Trophoblast cell (in vitro differentiated cells and primary cell): ENCODE measurements at places on chromosomes 5 and 9.

- no peak for DNase-seq
Observed at GRCh38 chr5:125034331-125034730, 287.9 kb upstream of the ZNF608 start.

DNA sequence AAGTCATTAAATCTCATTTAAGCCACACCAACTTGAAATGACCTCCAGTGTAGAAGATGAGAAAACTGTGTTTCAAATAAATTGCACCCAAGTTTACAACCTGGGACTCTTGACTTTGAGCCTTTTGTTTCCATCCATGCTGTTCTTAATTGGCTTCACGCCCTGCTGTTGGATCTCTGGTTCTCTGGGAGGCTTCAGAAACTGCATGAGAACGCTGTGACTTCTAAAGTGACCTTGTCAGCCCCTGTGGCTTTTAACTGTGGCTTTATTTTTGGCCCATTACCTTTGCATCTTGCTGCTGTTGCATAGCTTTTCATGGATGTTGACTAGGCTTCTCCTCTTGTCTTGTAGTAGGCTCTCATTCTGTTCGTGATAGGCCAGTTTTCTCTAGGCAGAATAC lies 29.3 kb downstream of the TNFAIP8 start:
- DNase-seq: no peak

DNA sequence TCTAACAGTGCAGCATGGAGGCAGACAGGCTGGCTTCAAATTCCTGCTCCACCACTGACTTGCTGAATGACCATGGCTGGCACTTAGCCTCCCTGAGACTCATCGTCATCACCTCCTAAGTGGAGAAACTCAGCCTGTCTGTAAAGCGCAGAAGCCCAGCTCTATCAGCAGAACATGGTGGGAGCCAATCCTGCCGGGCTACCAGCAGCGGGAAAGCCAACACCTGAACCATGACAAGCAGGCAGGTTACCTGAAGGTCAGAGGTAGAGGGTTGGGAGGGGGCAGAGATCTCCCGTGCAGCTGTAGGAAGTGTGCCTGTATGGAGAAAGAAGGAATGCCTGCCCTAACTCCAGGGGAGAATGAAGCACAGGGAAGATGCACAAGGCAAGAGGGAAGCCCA lies 72.6 kb upstream of the LRRTM2 start:
- no peak for DNase-seq

- no peak for DNase-seq
Observed at GRCh38 chr5:72107901-72108201, 576 bp downstream of the MAP1B start.

DNA sequence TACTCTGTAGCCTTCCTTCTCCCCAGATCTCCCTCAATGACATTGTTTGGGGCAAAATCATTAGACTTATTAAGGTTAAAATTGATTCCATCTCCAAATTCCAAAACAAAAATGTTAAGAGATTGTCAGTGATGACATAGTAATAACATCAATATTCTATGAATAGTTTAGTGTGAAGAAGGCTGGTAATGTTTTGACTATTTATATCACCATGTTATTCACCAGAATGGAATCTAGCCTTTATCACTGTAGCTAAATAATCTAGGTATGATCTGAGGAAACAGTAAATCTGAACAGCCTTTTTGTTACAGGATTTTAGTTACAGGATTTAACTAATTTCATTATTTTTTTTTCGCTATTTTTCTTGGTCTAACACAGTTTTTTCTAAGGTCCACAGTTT lies 929 bp upstream of the PLPP6 start:
- DNase-seq: peak; percentile 89

DNA sequence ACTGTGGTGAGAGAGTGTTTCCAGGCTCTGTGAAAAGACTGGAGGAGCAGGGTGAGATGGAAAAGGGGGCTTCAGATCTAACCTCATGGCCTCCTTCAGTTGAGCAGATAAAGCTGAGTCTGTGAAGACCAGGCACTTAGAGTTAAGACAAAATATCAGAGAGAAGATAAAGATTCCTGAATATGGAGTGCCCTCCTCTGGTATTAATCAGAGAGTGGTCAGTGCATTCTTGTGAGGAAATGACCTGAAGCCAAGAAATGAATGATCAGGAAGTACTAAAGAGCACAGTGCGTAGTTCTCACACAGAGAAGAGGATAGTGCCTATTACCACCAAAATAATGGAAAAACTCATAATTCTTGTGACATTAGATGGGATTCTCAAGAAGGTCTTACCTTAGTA lies 1417.0 kb upstream of the ACO1 start:
- no peak for DNase-seq

GRCh38 chr9:135443797-135444425 lies 35.7 kb upstream of the PPP1R26 start:
- no peak for DNase-seq

- DNase-seq: no peak
Observed at GRCh38 chr5:179901462-179901861, 6.2 kb downstream of the TBC1D9B start.

- DNase-seq: no peak
Observed at GRCh38 chr5:109299557-109299956, 110.2 kb downstream of the PJA2 start.

GRCh38 chr5:115168829-115169486 lies 750 bp downstream of the TRIM36 start:
- peak; percentile 25 for DNase-seq

DNA sequence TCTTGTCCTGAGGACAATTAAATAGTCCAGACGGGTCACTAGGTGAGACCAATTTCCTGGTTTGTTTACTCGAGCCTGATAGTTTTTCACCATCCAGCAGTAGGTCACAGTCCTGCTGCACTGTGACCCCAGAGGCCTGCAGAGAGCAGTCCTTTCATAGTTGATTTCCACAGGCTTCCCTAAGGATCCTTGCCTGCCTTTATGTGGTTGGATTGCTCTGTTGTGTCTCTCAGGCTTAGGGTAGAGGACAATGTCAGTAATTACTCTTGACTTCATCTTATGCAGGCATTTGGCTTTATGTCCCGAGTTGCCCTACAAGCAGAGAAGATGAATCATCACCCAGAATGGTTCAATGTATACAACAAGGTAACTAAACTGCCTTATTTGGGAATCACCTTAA lies 9.0 kb upstream of the CATSPER3 start:
- DNase-seq: no peak

- no peak for DNase-seq
Observed at GRCh38 chr5:164721656-164722055, 1216.2 kb downstream of the MAT2B start.

- DNase-seq: no peak
Observed at GRCh38 chr9:97425973-97426336, 14.1 kb downstream of the TDRD7 start.

- DNase-seq: no peak
Observed at GRCh38 chr5:11323761-11324160, 562.7 kb upstream of the DAP start.

GRCh38 chr5:141945511-141946051 lies 12.4 kb downstream of the PCDH12 start:
- no peak for DNase-seq

DNA sequence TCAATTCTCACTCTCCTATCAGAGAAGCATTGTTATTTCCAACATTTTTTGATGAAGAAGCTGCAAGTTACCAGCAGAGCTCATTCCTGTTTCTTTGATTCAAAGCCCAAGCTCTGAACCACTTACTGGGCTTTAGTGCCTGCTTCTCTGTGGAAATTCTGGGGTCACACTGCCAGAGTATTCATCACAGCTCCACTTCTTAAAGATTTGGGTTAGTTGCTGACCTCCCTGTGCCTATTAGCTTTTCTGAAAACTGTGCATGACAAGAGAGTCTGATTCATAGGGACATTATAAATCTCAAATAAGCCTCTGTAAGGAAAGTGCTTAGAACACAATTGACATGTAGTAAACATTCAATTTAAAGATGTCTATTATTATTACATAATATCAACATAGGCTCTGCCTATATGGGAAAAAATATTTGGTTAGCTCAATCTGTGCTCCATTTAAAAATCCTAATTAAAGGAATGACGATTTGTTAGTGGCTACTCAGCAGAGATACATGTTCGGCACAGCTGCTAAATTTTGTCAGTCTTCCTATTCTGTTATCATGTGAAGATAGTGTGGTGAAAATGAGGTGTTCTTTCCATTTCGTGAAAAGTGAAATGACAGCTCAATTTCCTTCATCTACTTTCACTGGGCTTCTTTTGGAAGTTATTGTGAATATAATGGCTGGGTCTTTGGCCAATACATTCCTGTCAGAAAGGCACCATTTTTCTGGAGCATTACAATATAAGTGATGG lies 293.0 kb downstream of the KCTD16 start:
- DNase-seq: no peak

- DNase-seq: no peak
Observed at GRCh38 chr5:79493596-79494345, 20.2 kb downstream of the HOMER1 start.

- no peak for DNase-seq
Observed at GRCh38 chr5:133072021-133072420, 20.2 kb downstream of the HSPA4 start.

DNA sequence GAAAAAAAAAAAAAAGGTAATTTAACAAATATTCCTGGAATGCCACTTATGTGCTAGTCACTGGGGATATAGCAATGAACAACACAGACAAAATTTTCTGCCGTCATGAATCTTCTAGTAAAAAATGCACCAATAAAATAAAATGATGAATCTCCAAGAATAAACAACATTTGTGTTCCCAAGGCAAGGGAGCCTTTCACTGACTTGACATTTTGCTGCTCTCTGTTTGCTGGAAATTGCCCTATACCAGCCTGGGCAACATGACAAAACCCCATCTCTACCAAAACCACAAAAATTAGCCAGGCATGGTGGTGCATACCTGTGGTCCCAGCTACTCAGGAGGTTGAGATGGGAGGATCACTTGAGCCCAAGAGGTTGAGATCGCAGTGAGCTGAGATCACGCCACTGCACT lies 64.5 kb upstream of the ERBIN start:
- peak; percentile 74 for DNase-seq

DNA sequence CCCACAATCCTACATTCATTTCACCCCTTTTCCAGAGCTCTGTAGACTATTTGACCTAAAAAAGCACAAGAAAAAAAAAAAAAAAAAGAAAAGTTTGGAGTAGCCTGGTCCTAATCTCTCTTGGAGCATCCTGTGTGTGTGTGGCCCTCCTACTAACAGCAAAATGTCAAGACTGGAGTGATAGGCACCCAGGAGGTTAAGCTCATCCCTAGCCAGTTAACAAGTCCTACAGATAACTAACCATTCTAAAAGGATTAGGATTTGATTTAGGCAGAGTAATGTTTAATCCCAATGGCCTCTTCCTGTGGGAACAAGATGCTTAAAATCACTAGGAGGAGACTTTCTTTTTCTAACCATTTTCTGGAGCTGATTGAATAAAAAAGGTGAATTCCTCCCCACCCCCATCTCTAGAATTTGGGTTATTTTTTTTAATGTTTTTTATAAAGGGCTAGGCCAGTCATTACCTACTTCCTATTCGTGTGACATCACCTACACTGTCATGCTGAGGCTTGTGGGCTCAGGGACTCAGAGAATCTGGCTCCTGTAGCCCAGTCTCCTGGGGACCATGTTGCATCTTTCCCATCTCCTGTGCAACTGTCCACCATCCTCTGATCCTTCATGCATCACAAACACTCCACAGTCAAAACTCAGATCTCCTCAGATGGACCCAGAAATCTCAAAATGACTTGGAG lies 43.2 kb upstream of the NR3C1 start:
- no peak for DNase-seq

GRCh38 chr9:130640681-130641080 lies 23.7 kb upstream of the PRDM12 start:
- DNase-seq: no peak

- no peak for DNase-seq
Observed at GRCh38 chr5:141771031-141771430, 89.0 kb upstream of the ARAP3 start.
